Kidney capillary endothelial cell (primary cell): ENCODE measurements at places on chromosomes 5 and 9.

DNA sequence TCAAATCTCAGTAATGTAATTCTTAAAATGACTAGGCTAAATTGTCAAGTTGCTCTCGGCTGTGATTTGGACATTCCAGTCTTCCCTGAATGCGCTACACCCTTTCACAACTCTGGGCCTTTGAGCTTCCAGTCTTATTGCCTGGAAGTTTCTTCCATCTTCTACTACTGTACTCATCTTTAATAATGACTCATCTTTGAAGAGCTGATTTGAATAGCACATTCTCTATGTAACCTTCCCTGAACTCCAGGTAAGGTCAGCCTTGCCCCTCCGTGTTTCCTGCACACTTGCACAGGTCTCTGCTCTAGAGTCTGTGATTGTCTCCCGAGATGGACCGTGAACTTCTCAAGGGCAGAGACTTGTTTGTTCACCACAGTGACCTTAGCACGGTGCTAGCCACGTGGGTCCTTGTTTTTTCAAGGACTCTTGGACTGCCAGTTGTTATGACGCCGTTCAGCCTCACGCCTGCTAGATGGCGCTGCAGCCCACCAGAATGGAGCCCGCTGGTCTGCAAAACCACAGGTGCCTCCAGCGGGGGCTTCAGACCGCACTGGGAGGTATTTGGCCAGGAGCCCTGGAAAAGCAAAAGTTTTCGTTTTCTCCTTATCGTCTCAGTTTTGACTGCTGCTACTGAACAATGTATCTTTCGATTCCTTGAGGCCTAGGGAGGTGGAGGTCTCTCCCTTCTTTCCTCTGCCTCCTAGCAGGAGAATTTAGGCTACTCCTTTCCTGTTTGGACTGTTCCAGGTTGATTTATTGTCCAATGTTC is 44.4 kb downstream of the SEC61B start:
- DNase-seq: peak; percentile 60

DNA sequence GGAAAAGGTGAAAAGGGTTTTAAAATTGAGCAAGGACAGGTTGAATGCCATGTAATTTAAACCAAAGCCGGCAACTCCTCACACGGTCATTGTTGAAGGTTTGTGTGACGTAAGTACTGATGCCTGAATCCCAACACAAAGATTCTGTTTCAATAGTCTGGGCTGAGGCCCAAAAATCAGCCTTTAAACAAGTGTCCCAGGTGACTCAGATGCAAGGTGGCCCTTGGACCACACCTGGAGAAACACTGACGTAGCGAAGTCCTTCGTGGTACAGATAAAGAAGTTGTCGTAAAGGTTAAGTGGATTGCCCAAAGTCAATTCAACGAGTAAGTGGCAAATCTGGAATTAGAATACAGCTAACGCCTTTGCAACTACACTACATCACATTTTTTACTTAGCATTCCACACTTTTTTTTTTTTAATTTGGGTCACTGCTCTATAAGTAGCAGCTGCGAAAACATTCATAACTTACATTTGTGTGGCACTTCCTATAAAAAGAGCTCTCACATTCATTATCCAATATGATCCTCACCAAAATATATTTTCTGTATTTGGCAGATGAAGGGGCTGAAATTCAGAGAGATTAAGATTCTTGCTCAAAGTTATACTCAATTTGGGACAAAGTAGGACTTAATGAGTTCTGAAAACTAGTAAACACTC is 111.3 kb downstream of the LPAR1 start:
- no peak for DNase-seq

GRCh38 chr9:137547687-137548543 is 2.3 kb downstream of the PNPLA7 start:
- DNase-seq: no peak

DNA sequence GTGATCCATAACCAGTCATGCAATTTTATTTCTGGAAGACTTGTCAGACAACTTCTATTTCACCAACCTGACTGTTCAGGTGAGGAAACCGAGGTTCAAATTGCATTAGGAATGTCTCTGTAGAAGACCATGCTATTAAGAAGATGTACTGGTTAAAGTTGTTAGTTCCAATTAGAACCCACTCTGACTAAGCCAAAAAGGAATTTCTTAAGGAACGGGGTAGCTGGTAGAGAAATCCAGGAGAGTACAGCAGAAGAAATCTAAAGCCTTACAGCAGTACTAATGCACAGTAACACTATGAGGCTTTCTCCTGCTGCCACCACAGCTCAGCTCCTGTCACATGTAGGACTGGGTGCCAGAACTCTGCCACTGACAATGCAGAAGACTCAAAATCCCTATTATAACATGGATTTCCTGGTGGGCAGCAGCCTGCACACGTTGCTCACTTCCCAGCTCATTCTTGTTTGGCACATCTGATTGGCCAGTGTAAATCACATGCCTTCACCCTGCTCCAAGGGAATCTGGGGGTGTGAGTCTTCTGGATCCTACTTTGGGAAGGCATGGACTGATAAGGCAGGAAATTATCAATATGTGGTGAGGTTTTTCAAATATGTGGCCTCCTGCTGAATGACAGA is 37.1 kb downstream of the CAST start:
- DNase-seq: no peak

GRCh38 chr5:172899436-172899835 is 59.8 kb upstream of the RPL26L1 start:
- DNase-seq: no peak

DNA sequence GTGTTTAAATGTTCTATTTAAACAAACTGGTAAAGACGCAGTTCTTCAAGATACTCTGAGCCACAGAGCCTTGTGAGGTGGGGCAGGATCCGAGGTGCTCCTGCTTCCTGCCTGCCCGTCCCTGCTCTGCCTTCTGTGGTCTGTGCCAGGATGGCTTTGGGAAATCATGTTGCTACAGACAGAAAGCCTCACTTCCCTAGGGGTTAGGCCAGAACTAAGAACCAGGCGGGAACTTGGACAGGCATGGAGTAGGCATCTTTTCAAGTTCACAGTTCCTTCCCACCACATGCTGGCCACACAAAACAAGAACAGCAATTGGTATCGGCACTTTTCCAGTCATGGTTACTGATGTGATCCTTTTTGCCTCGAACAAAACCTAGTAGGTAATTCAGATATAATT is 67.7 kb upstream of the SPOCK1 start:
- no peak for DNase-seq

DNA sequence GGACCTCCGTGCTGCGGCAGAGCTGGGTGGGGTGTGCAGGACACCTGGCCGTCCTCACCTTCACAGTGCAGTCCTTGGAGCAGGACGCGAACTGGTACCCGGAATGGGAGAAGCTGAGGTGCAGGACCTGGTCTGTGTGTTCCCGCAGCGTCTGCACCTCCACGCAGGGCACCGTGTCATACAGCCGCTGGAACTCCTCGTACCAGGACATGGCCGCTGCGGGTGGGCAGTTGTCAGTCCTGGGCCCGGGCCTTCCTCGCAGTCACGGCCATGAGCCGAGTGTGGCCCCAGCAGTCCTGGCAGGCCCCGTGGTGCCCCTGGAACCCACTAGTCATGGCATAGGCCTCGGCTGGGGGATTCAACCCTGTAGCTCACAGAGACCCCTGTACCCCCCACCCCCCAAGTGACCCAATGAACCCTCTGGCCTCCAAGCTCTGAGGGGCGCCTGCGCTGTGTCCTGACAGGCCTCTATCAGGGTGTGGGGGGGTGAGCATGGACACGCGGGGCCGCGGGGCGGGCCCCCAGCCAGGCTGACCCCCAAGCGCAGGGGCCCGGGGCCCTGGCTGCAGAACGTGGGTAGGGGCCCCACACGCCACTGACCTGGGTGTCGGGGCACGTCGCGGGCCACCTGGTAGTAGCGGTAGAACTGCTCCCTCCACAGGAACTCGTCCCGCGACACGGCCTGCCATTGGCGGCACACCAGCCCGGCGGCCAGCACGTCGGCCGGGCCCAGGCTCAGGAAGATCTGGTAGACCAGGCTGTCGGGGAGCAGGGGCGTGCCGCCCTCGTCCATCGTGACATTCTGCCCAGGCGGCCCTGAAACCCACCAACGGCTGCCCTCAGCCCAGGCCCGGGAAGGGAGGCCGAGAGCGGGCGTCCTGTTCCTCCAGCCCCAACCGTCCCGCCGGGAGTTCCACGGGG is 987 bp downstream of the FBXW5 start:
- peak; percentile 27 for DNase-seq

- no peak for DNase-seq
Observed at GRCh38 chr9:27394154-27394825, 97.3 kb upstream of the EQTN start.

DNA sequence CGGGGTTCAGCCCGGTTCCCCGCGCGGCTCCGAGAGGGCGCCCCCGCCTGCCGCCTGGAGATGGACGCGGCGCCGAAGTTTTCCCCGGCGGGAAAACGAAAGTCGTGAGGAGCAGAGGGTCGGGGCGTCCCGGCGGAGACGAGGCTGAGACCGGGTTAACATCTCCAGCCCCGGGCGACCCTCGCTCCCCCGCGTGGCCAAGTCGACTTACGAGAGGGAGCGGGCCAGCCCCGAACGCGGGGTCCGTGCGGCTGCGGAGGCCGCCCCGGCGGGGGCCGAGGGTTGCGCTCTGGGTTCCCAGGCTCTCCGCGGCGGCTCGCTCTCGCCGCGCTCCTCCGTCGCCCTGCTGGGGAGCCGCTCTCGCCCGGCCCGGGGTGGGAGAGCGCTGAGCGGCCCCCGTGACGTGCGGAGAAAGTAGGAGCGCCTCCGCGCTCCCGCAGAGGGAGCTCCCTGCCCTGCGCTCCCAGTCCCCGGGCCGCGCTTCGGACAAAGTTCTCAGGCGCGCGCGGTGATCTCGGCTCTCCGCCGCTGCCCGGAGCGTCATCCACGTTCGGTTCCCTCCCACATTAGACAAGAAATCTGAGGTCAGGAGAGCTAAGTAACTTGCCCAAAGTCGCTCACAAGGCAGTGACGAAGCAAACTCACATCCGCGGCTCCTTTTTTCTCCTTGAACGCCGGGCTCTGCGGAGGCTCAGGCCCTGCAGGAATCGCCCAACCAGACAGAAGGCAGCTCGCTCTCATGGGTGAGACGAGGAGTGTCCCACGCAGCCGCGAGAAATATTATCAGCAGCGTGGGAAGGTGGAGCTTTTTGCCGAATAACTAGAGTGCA is 1.2 kb upstream of the GCNT4 start:
- DNase-seq: peak; percentile 73

- DNase-seq: no peak
Observed at GRCh38 chr9:94818178-94818541, 91.7 kb downstream of the AOPEP start.

DNA sequence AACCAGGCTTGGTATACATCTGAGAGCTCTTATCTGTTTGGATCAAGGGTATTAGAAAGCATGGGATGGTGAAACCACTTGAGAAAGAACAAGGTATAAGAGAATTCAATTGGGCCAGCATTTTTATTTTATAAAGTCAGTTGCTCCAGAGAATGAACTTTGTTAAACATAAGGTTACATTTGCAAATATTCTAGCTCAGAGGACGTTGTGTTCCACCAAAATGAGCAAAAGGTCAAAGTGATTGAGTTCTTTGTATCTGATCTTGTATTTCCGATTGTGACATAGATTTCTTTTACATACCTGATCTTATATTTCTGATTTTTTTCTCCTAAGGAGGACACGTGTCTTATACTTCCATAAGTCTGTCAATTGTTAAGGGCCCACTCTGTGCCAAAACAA is 8.6 kb upstream of the STARD4 start:
- DNase-seq: no peak

- DNase-seq: peak; percentile 18
Observed at GRCh38 chr5:145479857-145480256, 355.3 kb downstream of the PRELID2 start.

- DNase-seq: no peak
Observed at GRCh38 chr5:33153831-33154230, 286.9 kb upstream of the TARS1 start.
